Suppressor macrophage (primary cell): ENCODE measurements at places on chromosomes 13 and 19.

DNA sequence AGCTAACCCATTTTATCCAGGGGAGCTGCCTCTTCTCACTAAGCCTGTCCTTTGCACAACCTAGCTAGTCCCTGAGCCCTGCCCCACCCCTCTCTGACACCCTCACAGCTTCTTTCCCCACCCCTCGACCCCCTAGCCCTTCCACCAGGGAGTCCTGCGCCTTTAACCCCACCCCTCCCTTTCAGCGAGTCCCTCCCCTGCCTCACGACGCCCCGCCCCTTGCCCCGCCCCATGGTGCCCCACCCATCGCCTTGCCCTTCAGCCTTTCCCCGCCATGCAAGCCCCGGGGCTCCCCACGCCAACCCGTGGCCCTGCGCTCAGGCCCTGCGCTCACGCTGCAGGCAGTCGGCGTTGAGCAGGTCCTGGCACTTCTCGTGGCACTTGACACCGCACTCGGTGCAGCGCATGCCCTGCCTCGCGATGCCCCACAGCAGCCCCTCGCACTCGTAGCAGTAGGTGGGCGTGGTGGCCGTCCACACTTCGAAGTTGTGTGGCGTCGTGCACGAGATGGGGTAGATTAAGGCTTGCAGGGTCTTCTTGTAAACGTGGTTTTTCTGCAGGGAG is 40.0 kb downstream of the UNC13A start:
- DNase-seq: no peak

DNA sequence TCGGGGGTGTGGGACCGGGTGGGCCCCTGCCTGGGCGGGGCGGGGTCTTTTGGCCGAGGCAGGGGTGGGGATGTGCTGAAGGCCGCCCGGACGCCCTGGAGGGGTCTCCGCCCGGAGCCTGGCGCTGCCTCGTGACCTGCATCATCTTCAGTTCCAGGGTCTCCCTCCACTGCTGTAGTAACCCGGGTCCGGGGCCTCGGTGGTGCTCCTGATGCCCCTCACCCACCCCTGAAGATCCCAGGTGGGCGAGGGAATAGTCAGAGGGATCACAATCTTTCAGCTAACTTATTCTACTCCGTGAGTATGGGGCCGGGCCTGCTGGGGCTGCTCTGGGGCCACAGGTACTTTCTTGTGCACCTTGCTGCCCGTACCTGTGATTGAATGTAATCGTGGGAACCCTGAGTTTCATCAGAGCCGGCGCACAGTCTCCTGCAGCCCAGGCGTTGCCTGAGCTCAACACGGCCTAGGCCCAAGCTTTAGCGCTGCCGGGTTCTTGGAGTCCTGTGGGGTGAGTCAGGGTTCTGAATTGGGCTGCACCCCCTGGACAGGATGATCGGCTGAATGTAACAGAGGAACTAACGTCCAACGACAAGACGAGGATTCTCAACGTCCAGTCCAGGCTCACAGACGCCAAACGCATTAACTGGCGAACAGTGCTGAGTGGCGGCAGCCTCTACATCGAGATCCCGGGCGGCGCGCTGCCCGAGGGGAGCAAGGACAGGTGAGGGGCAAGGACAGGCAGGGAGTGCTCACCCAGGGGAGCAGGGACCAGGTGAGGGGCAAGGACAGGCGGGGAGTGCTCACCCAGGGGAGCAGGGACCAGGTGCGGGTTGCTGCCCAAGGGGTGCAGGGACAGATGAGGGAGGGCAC is 10.5 kb downstream of the PEAK3 start:
- DNase-seq: peak; percentile 58

DNA sequence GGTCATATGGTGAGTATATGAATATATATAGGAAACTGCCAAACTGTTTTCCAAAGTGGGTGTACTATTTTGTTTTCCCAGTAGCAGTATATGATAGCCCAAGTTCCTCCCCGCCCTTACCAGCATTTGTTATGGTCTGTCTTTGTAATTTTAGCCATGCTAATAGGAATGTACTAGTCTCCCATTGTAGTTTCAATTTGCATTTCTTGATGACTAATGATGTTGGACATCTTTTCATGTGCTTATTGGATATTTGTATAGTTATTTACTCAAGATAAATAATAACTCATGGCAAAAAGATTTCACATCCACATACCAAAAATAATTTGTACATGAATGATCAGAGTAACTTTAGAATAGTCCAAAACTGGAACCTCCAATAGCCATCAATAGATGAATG is 75.3 kb upstream of the SERP2 start:
- DNase-seq: no peak

- no peak for DNase-seq
Measured at GRCh38 chr13:97196340-97196739, 25.8 kb upstream of the MBNL2 start.

DNA sequence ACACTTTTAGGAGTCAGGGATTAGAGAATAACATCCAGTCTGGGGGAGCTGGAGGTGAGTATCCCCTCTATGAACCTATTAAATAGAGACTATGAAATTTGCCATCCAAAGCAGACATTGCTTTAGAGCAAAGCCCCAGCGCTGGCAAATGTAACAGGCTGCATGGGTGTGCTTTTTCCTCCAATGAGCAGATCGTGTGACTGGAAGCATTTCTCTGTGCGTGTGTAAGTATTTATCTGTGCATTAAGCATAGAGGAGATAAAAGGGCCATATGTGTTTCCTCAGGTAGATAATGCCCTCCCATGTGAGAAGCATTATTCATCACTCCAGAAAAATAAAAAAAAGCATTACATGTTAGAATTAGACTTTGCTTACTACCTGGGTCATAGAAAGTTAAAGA is 924 bp downstream of the TNFSF13B start:
- DNase-seq: no peak

- DNase-seq: peak; percentile 91
Measured at GRCh38 chr19:1266916-1267476, 2.1 kb upstream of the CIRBP start.

DNA sequence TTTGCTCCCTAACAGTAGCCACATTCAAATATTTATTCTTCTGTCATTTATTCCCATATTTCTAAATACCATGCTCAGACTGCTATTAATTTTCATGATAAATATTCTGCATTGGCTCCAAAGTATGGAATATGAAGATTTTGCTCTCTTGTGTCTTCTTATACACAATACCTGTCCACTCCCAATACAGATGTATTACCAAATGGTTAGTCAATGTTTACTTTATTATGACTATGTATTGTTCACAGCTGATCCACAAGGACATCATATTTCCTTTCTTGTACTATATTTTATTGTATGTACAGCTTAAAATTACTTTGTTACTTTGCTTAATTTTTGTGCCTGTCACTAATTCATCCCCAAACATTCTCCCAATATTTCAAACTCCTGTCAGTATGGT is 322.3 kb downstream of the OXGR1 start:
- no peak for DNase-seq

DNA sequence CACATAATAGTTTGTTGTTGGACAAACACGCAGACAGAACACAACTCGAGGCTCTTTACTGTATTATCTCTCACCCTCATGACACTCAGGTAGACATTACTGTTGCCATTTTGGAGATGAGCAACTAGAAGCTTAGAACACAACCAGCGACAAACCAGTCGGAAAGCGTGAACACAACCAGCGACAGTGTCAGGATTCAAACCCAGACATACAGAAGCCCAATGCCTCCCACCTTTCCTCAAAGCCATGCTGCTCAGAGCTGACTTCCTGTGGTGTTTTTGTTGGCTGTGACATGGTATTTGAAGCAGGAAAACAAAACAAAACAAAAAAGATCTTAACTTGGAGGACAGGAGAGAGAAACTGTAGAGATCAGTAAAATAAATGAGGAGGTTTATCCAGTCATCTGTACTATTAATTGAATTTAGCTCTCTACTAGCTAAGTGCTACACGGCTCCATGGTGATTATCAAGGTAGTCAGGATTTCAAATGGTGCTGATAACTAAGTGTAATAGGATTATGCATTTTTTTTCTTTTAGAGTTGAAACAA is 92.1 kb downstream of the STARD13 start:
- no peak for DNase-seq

GRCh38 chr13:60623151-60623550 is 226.1 kb downstream of the TDRD3 start:
- DNase-seq: no peak

DNA sequence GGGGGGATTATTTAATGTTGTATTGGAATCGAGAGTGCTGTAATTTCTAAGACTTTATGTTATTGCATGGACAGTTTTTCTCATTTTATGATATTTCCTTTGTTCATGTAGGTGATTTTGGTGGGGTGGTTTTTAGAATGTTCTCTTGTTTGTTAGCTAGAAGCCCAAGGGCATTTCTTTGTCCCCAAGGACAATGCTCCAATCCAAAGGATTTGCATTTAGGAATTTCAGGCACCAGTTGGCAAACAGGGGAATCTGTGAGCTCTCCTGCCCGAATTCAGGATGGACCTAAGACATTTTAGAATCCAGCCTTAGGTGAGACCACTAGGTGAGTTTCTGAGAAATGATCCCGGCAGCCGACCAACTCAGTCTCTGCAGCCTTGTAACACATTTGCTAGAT is 324.9 kb downstream of the KCNRG start:
- no peak for DNase-seq

DNA sequence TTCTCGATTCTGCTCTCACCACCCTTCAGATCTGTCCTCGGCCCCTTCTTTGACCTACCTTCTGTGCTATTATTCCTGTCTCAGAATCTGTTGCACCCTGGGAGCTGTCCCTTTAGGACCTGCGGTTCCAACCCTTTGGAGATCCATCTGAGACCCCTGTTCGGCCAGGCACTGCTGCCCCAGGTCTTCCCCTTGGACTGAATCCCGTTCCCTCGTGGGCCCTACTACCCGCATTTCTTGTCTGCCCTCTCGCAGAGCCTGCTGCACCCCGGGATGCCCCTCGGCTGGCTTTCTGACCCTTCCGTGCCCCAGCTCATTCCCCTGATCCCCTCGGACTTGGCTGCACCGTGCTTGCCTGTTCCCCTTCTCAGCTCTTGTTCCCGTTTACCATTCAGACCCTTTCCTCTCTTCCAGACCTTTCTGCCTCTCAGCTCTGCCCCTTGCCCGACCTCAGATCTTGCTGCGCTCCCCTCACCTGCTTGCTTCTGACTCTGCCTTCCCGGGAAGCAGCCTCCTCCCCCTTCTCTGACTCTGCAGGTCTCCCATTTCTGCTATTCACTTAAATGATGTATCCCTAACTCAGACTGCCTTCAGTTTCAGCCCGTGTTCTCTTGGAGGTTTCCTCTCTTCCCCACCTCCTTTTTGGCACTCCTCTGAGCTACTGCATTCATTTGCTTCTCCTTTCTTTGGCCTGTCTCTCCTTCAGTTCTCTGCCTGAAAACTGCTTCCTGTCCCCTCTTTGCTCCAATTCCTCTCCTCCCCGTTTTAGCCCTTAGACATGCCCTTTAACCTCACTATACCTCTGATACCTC is 1.1 kb downstream of the ARHGAP35 start:
- DNase-seq: no peak

DNA sequence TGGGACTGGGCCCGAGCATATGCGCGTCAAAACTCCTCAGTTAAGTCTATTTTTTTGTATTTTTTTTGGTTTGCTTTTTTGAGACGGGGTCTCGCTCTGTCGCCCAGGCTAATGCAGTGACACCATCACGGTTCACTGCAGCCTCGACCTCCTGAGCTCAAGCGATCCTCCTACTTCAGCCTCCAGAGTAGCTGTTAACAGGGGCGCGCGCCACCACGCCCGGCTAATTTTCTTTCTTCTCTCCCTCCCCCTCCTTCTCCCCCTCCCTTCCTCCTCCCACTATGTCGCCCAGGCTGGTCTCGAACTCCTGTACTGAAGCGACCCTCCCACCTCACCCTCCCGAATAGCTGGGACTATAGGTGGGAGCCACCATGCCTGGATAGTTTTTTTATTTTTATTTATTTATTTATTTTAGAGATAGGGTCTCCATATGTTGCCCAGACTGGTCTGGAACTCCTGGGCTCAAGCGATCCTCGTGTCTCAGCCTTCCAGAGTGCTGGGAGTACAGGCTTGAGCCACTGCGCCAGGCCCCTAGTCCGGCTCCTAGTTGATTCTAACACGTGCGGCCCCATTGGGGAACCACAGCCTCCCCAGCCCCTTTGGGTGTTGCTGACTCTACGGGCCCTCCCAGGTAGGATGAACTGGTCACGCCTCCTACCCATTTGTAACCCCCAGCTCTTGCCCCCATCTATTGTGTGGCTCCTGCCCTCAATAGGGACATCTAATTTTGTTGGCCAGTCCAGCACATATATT is 806 bp upstream of the ZNF837 start:
- no peak for DNase-seq

GRCh38 chr19:15421721-15422260 is 3.0 kb upstream of the AKAP8L start:
- no peak for DNase-seq

DNA sequence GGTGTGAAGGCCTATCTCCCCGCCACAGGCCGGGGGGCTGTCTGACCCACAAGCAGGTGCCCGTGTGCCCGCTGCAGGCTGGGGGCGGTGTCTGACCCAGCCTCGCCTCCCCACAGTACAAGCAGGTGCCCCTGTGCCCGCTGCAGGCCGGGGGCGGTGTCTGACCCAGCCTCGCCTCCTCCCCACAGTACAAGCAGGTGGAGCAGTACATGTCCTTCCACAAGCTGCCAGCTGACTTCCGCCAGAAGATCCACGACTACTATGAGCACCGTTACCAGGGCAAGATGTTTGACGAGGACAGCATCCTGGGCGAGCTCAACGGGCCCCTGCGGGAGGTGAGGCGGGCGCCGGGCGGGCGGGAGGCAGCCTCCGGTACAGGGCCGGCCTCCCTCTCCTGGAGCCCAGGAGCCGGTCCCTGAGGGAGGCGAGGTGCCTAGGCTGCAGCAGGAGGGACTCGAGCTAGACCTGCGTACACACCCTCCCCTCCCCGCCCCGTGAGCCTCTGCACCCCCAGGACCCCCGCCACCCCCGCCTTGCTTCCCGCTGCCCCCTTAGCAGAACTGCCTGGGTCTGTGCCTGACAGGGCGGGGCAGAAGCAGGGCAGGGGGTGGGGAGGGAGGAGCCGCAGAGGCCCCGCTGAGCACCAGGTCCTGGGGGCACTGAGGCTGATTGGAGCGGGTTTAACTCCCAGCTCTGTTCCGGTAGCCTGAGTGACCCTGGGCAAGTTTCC is 20.6 kb downstream of the HCN2 start:
- no peak for DNase-seq

DNA sequence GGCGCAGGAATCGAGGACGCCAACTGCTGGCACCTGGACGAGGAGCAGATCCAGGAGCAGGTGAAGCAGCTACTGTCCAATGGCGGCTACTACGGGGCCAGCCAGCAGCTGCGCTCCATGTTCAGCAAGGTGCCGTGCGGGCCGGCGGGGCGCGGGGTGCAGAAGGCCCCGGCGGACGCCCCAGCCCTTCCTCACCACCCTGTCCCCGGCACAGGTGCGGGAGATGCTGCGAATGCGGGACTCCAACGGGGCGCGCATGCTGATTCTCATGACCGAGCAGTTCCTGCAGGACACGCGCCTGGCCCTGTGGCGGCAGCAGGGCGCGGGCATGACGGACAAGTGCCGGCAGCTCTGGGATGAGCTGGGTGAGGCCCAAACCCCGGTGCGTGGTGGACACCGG is 13.6 kb downstream of the ZSWIM4 start:
- no peak for DNase-seq

- no peak for DNase-seq
Measured at GRCh38 chr19:30312582-30313352, 59.4 kb upstream of the ZNF536 start.
